ENCODE measurements at places on chromosomes 3 and 15.

- DNase-seq = peak; percentile 85
These were observed 1.3 kb downstream of the ELL3 start for GRCh38 chr15:43775411-43775965.

DNA sequence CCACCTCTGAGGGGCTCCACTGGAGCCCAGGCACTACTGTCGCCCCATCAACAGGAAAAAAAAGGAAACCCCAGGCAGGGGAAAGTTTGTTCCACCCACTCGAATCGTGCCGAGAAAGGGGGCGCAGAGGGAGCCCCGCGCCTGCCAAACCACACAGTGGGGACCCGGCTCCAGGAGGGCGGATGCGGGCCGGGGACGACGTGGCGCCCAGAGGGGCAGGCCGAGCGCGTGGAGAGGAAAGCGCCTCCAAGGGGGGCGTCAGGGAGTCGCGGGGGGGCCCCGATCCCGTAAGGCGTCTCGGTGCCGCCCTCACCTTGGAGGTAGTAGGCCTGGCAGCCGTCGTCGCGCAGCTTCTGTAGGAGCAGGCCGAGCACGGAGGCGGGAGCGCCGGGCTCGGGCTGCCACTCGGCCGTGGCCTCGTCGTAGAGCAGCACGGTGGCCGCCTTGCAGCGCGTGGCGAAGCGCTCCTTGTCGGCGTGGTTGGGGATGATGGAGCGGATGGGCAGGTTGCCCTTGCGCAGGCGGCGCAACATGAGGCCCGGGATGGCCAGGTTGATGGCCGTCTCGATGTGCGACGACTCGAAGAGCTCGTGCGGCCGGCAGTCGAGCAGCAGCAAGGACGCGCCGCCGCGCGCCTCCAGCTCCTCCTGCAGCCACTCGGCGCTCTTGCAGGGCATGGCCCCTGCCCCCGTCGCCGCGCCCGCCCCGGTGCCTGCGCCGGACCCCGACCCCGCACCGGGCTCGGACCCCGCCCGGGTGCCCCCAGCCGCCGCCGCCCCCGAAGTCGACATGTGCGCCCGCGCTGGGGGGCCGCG is 627 bp downstream of the DUSP7 start:
- peak; percentile 82 for DNase-seq

DNA sequence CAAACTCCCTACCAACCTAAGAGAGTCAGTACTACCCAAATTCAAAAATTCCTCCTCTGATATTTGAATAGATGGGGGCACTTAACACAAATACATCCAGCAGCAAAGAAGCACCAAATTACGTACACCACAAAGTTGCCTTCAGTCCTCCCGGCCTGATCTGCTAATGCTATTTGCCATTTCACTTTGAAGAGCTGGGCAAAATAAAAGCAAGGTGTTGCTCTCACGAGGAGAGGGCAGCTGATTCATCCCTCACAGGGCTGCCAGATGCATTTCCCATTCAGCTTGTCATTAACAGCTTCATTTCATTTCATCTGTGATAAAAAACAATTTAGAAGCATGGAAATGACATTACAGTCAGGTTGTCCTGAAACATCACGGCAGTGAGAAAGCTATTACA is 283.4 kb upstream of the VEPH1 start:
- DNase-seq = no peak

DNA sequence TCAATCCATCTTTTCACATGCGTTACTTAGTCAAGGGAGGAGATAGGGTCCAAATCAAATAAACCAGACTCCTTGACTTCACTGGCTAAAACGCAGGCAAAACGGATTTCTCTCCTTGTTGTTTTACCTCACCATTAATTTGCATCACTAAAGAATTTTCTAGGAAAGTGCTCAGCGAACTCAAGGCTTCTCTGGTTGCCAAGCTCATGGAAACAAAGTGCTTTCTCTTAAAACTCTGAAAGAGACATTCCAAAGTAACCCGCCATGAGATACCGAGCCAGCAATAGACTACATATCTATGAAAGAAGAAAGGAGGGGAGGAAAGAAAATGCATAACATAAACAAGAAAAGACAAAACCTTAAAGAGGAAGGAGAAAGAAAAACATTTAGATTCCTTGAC is 211.7 kb upstream of the WNT5A start:
- DNase-seq = no peak

- peak; percentile 83 for DNase-seq
These were observed 162.9 kb downstream of the ITPR1 start for GRCh38 chr3:4656059-4656458.

- DNase-seq = no peak
These were observed 2.7 kb downstream of the COPS2 start for GRCh38 chr15:49152552-49153312.

- DNase-seq = no peak
These were observed 695.7 kb downstream of the NAALADL2 start for GRCh38 chr3:175554801-175555200.

DNA sequence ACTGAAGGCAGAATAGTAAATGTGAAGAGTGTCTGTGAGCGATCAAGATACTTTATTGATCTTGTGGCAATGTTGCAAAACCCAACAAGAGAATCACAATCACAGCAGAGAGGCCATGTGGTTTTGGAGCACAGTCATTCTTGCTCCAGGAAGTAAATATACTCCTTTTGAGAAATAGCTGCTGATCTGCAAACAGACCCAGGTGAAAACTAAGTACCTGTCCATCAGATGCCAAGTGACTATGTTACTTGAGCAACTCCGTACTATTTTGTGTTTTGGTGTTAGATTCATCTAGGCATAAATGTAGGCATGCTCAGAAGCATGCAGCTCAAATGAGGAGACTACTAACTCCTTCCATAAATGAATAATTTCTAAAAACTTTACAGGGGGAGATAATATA is 627.9 kb downstream of the ZBBX start:
- DNase-seq = no peak

GRCh38 chr15:91530279-91530678 is 323.2 kb upstream of the SLCO3A1 start:
- no peak for DNase-seq

DNA sequence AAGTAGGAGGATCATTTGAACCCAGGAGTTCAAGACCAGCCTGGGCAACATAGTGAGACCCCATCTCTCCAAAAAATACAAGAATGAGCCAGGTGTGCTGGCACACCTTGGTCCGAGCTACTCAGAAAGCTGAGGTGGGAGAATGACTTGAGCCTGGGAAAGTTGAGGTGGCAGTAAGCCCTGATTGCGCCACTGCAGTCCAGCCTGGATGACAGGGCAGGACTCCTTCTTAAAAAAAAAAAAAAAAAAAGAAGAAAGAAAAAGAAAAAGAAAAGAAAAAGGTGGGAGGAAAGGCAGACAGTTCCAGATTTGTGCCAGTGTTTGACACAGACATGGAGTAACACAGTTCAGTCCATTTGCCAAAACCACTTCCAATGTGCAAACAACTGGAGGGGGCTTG is 75.7 kb downstream of the ATP10A start:
- DNase-seq = no peak

GRCh38 chr3:132288357-132288756 is 28.9 kb upstream of the ACP3 start:
- no peak for DNase-seq
